ENCODE measurements at places on chromosomes 7 and 10. TPM values are rescaled to one million over a fixed set of nuclear protein-coding genes. Genes with fewer than 3 reads are reported as not detected.

TWIST1 gene
- total RNA-seq = 1.6 TPM

RARRES2 gene
- 99.8 TPM for total RNA-seq

EBF3 gene
- 7.8 TPM for total RNA-seq

ASB10 gene
- total RNA-seq = not detected

PON1 gene
- total RNA-seq = not detected

TRPV5 gene
- total RNA-seq = not detected

TEX36 gene
- not detected for total RNA-seq

RBP4 gene
- 5.3 TPM for total RNA-seq

COL13A1 gene
- 3.0 TPM for total RNA-seq

CFAP46 gene
- total RNA-seq = 9.3 TPM

CFAP43 gene
- 2.4 TPM for total RNA-seq

ACSM6 gene
- not detected for total RNA-seq

MLLT10 gene
- 31.2 TPM for total RNA-seq

ENTPD7 gene
- total RNA-seq = 17.4 TPM

RSU1 gene
- total RNA-seq = 32.2 TPM

GPRIN2 gene
- total RNA-seq = 16.9 TPM

FOXP2 gene
- total RNA-seq = 4.9 TPM

LRRC18 gene
- total RNA-seq = not detected

CHAT gene
- not detected for total RNA-seq

C10orf62 gene
- total RNA-seq = not detected

SPDYE5 gene
- 1.5 TPM for total RNA-seq

CRYGN gene
- total RNA-seq = not detected

SLC13A1 gene
- not detected for total RNA-seq

C10orf105 gene
- total RNA-seq = not detected

SPDYE6 gene
- total RNA-seq = not detected

H2BK1 gene
- not detected for total RNA-seq

TMEM176A gene
- total RNA-seq = 6.9 TPM

NXPH1 gene
- total RNA-seq = not detected

TRIM50 gene
- total RNA-seq = not detected

LOXL4 gene
- 7.4 TPM for total RNA-seq

TBX20 gene
- not detected for total RNA-seq

RFC2 gene
- total RNA-seq = 15.6 TPM

GNAT3 gene
- not detected for total RNA-seq

C7orf57 gene
- total RNA-seq = 0.34 TPM

DLG5 gene
- 134 TPM for total RNA-seq

RBP3 gene
- total RNA-seq = not detected

GTF2IRD1 gene
- total RNA-seq = 36.6 TPM

NPFFR1 gene
- total RNA-seq = 1.1 TPM

GPNMB gene
- 10.0 TPM for total RNA-seq

ADAM22 gene
- total RNA-seq = 8.5 TPM

GBF1 gene
- total RNA-seq = 53.1 TPM

CPA2 gene
- not detected for total RNA-seq

AKR1C4 gene
- not detected for total RNA-seq

PTF1A gene
- not detected for total RNA-seq

ZPBP gene
- 13.6 TPM for total RNA-seq

MRLN gene
- total RNA-seq = not detected

IL15RA gene
- 11.7 TPM for total RNA-seq

ASZ1 gene
- total RNA-seq = 6.1 TPM

LAMB4 gene
- 0.85 TPM for total RNA-seq

CALCR gene
- total RNA-seq = 0.45 TPM

VPS37D gene
- 6.0 TPM for total RNA-seq

IMMP2L gene
- 16.9 TPM for total RNA-seq

OR2A1 gene
- not detected for total RNA-seq

MBLAC1 gene
- total RNA-seq = 4.4 TPM

CLEC5A gene
- 1.1 TPM for total RNA-seq

SPDYE2 gene
- total RNA-seq = not detected

ELFN1 gene
- total RNA-seq = 3.0 TPM

RAPGEF5 gene
- total RNA-seq = 29.8 TPM

HMX3 gene
- total RNA-seq = not detected

Data from prostate gland (tissue), 2 donors.